ENCODE measurements at places on chromosomes 5 and 9.

DNA sequence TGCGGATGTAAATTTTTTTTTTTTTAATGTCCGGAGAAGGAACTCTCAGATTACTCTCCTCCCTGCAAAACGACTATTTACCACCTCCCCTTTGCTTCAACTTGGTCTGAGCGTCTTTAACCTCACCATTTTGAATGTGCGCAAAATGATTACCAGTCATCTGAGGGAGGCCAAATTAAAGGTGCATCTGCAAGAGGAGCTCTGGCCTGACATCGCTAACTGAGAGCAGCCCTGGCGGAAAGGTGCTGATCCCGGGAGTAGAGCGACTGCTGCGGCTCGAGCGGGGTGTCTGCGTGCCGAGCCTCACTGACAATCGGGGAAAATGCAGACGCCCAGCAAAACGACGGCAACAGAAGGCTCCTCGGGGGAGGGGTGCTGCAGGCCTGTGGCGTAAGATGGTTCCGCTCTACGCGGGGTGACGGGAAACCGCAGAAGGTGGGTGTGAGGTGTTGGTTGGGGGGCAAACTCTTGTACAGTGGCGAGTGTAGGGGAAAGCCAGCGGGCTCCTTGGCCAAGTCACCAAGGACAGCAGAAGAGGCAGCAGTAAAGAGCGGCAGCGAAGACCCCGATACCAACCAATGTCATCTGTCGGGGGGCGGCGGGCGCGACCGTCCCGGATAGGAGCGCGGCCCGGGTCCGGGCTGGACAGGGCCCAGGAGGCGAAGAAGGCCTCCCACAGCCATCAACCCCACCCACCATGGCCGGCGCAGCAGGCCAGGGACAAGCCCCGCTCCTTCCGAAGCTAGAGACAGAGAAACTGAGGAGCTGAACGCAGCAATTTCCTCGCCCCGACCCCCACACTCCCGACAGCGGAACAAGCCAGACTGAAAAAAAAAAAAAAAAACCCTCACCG lies 557 bp downstream of the PJA2 start:
- DNase-seq, result no peak

- DNase-seq, result no peak
Measured at GRCh38 chr9:128106181-128106939, 21.2 kb downstream of the PTGES2 start.

- DNase-seq, result peak; percentile 5
Measured at GRCh38 chr9:104386425-104387069, 117.5 kb upstream of the OR13F1 start.

- DNase-seq, result no peak
Measured at GRCh38 chr5:43497311-43498104, 13.8 kb upstream of the TMEM267 start.

DNA sequence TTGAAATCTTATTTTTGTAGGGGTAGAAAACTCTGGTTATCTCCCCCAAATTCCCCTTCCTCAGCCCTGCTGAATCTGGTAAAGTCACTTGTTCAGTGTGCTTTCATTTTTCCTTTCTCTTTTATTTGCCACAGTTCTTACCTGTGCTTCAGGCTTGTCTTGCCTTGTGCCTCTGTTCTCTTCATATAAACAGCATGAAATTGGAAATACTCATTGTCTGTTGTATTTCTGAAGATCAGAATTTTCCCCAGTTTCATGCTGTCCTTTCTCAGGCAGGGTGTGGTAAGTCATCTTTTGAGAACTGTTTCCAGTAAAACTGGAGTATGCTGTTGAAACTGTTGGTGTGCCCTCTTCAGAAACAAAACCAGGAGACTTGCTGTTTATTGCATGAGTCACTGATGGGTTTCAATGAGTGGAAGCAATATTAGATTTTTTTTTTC lies 7.0 kb downstream of the PAM start:
- DNase-seq, result peak; percentile 26

GRCh38 chr5:115575167-115576070 lies 26.9 kb downstream of the TICAM2 start:
- no peak for DNase-seq

GRCh38 chr9:130262061-130262745 lies 3.4 kb upstream of the HMCN2 start:
- DNase-seq, result no peak

DNA sequence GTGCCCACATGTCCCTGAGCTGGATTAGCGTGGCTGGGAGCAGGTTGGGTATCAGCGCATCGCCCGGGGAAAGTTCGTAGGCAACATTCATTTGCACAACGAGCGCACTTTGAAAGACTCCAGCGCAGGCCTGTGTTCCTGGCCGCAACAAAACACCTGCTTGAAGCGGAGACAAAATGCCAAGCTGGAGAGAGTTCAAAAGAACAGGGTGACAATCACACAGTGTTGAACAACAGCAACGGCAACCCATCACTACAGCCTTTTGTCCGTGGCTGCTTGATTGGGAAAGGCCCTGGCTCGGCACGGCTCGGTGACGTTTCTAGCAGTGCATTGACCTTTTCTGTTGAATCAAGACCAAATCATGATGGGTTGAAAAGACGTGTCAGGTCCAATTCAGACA lies 336.3 kb downstream of the IRX1 start:
- no peak for DNase-seq

- DNase-seq, result peak; percentile 62
Measured at GRCh38 chr5:21680196-21680595, 1172.9 kb downstream of the CDH12 start.

DNA sequence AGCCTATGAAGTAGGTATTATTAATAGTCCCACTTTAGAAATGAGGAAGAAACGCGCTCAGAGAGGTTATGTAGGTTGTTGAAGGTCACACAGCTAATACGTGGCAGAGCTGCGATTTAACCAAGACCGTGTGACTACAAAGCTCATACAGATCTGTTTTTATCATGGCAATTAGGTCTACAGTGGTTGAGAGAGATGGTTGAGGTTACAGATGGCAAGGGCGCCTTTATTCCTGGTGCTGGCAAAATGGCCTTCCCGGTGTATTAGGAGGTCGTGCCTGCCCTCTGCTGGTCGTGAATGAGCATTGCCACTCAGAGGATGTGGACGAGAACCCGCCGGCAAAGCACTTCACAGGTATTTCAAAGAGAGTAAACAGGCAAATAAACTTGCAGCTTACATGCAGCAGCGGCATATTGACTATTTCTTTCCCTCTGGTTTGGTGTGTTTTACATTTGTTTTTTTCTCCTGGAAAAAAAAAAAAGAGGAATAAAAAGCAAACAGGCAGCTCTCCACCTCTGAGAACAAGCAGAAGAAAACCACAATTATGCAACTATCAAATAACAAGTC lies 65.3 kb upstream of the EGFLAM start:
- DNase-seq, result no peak

DNA sequence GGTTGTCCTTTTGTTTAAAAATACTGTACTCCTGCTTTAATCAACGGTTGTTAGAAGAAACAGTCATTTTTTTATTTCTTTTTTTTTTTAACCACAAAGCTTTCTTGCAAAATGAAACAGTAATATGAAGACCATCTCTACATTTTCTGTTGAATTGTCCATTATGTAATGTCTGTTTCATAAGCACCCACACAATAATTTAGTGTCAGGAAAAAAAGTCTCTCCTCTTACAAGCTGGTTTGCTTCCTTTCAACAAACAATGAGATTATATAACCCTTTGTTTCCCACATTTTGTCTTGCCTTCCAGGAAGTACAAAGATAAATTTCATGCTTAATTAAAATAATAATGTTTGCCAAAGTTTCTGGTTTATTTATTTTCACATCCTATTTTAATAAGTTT lies 16.7 kb downstream of the CTNNAL1 start:
- DNase-seq, result no peak

GRCh38 chr9:76114144-76114543 lies 223.7 kb downstream of the PCSK5 start:
- no peak for DNase-seq

GRCh38 chr9:117403848-117404247 lies 11.0 kb downstream of the ASTN2 start:
- DNase-seq, result no peak

GRCh38 chr9:96135076-96135752 lies 166.8 kb downstream of the HSD17B3 start:
- no peak for DNase-seq

DNA sequence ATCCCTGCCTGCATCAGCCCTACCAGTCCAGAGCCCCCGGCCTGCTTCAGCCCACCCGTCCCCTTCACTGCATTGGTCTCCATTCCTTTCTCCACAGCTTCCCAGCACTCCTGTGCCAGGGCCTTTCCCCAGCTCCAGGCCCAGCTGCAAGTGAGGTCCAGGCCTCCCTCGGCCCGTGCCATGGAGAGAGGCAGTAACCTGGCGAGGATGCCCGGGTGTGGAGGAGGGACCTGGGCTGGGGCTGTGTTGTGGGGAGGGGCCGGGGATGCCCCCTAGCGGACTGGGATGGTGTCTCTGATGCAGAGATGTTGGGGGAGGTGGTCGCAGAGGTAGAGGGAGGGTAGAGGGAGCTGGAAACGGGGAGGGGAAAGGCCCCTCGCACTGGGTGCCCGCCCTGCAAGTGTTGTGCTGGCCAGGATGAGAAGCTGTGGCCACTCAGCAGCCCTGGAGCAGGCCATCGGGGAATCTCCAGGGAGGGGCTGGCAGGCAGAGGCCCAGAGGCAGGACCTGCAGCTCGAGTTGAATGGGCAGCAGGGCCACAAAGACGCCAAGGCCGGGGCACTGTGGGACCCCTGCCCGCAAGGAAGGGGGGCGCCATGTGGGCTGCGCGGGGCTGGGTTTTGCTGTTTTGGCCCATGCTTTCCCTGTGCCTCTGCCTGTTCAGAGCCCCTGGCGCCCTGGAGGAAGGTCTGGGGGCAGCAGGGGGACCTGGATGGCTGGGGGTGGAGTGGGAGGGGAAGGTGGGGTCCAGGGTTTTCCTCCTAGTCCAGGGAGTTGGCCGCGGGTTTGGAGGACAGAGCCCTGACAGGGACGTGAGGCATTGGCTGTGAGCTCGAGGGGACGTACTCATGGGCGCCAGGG lies 26.0 kb upstream of the NKD2 start:
- no peak for DNase-seq

GRCh38 chr5:88979244-88979643 lies 96.3 kb upstream of the MEF2C start:
- DNase-seq, result no peak

DNA sequence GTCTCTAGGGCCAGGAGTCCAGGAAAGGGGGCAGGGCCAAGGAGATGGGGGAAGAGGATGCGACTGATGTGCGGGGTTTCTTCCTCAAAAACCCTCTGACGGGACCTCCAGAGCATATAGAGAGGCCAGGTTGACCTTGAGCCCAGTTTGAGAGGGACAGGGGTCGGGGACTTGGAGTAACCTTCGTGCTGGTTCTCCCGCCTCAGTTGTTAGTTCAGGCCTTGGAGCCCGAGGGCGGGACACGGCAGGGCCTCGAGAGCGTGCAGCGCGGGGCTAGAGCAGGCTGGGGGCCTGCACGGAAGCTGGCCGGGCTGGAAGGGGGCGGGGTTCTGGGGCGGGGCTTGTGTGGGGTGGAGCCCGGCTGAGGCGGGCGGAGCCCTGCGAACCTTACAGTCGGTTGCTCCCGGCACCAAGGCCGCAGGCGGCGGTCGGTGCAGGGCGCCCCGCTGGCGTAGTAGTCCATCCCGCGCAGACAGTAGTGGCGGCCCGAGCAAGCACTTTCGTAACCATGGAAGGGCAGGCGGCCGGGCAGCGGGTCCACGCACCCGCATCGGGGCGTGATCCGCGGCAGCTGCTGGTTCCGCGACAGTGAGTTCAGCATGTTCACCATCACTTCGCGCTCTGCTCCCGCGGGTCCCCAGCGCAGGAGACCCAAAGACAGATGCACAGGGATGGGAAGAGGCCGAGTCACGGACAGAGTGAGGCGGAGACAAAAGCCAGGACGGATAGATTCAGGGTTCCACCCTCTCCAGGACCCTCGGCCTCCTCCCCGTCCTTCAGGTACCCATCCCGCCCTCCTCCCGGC lies 4.0 kb upstream of the MYORG start:
- DNase-seq, result no peak

GRCh38 chr5:178209334-178210072 lies 5.2 kb downstream of the HNRNPAB start:
- DNase-seq, result no peak

GRCh38 chr5:54491326-54491725 lies 26.2 kb upstream of the SNX18 start:
- no peak for DNase-seq

DNA sequence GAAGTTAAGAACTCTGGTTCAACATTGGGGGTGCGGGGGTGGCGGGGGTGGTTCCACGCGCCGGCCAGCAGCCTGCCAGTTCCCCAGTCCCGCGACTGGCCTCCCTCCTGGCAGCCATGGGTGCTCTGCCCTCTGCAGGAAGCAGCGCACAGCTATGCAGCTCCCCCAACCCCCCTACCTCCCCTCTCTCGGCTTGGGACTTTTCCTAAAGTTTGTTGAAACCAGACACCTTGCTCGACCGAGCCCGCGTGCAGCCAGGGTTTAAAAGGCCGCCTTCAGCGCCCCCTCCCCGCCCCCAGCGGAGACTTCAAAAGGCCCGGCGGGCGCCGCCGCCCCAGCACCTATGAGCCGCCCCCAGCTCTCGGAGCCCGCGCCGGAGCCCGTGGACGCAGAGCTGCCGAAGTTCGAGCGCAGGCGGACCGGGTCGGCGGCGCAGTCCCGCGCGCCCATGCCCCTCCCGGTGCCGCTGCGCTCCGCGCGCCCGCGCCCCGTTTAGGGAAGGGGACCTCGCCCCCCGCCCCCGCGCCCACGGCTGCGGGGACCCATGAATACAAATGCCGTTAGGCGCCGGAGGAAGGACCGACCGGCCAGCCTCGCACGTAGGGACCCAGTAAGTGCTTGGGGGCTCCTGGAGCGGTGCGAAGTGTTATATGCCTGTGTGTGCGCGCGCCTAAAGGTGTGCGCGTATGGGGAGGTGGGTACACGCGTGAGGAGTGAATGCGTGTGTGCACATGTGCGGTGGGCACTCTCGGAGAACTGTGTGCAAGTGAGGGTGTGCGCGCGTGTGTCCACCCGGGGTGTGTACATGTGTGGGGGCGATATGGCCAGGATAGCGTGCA lies 1.4 kb upstream of the COL27A1 start:
- no peak for DNase-seq

- DNase-seq, result no peak
Measured at GRCh38 chr5:173866858-173867679, 21.1 kb upstream of the CPEB4 start.

DNA sequence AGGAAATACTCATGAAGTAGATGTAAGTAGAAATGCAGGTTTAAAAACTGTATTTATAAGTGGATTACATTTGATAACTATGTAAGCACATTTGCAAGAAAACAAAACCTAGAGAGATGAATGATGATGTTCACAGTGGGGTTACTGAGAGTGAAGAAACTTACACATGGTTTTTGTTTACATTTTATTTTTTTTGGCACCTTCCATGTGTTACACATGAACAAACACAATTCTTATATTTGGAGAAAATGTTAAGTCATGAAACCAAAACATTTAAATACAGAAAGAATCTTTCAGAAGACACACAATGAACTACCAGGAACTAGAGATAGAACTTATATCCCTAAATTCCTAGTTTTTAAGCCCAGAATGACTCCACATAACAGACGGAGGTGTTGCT lies 51.5 kb upstream of the SPATA31E1 start:
- no peak for DNase-seq

Data from epithelial cell of prostate (primary cell).